Mesothelial cell of epicardium (in vitro differentiated cells): ENCODE measurements at places on chromosomes 3 and 15. TPM values are rescaled to one million over a fixed set of nuclear protein-coding genes. Genes with fewer than 3 reads are reported as not detected.

GRCh38 chr3:56260262-56260661 lies 208.0 kb downstream of the ERC2 start:
- DNase-seq = no peak
- H3K27me3 ChIP-seq = peaks cover 3% of the 10 kb centered on the region
- no peak overlapping the region for H3K4me3 ChIP-seq
- H3K27ac ChIP-seq = no peak overlapping the region

- no peak overlapping the region for H3K27ac ChIP-seq
- H3K36me3 ChIP-seq = peaks cover 5% of the 10 kb centered on the region
- peaks cover 40% of the 10 kb centered on the region for H3K27me3 ChIP-seq
- DNase-seq = no peak
These were observed 14.6 kb upstream of the IGDCC3 start for GRCh38 chr15:65392368-65392767.

DNA sequence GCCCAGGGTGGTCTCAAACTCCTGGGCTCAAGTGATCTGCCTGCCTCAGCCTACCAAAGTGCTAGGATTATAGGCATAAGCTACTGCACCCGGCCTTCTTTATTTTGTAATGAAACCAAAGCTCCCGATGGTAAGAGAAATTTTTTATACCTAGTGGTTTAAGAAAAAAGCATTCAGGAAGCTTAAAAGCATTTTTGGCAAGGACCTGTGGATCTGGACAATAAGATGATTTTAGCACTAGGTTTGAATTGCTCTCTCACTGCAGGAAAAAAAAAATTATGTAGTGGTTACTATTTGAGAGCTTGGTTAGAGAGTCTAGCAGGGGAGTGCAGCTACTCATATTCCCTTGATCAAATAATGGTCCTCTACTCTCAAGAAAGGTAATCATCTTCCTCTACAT lies 64.9 kb upstream of the PIK3R4 start:
- no peaks in the 10 kb centered on the region for H3K36me3 ChIP-seq
- H3K27ac ChIP-seq = no peak overlapping the region
- DNase-seq = no peak
- H3K4me3 ChIP-seq = no peak overlapping the region

DNA sequence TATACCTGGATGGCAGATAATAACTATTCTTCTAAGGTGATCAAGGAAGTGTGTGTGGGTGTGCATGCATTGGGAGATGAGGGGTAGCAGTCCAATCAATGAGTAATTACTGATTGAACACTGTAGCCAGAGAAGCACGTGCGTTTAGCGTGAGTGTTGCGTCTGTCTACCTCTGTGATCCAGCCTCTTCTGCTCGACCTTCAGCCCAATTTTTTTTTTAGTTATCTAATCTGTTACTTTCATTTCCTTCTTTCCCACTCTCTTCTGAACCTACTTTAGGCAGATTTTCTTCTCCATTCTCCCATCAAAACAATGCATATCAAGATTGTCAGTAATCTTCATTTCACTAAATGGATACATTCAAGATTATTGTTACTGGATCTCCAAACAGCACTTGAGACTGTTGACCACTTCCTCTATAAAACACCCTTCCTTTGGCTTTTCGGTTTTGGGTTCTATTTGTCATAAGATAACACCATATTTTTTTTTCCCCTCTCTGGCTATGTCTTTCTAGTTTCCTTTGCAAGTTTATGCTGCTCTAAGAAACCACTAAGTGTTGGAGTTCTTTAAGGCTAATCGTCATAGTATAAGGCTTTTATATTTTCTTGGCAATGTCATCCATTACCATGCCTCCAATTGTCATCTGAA lies 41.0 kb downstream of the MCTP2 start:
- no peaks in the 10 kb centered on the region for H3K4me1 ChIP-seq
- H3K27ac ChIP-seq = no peak overlapping the region
- no peaks in the 10 kb centered on the region for H3K27me3 ChIP-seq
- H3K36me3 ChIP-seq = no peaks in the 10 kb centered on the region
- no peak for DNase-seq

- H3K27me3 ChIP-seq = no peaks in the 10 kb centered on the region
- H3K4me3 ChIP-seq = no peak overlapping the region
- no peak for DNase-seq
- H3K27ac ChIP-seq = peak overlapping the region; percentile 68
- peaks cover 12% of the 10 kb centered on the region for H3K4me1 ChIP-seq
These were observed 18.6 kb downstream of the MESP2 start for GRCh38 chr15:89794627-89795241.

GRCh38 chr15:62569460-62570404 lies 404.6 kb upstream of the C2CD4B start:
- H3K4me1 ChIP-seq = peaks cover 20% of the 10 kb centered on the region
- no peak for DNase-seq
- H3K4me3 ChIP-seq = no peak overlapping the region
- peak overlapping the region; percentile 64 for H3K27ac ChIP-seq
- H3K27me3 ChIP-seq = no peaks in the 10 kb centered on the region
- no peaks in the 10 kb centered on the region for H3K36me3 ChIP-seq

GRCh38 chr3:165643425-165643824 lies 193.8 kb downstream of the BCHE start:
- peaks cover 26% of the 10 kb centered on the region for H3K4me1 ChIP-seq
- H3K36me3 ChIP-seq = no peaks in the 10 kb centered on the region
- no peaks in the 10 kb centered on the region for H3K27me3 ChIP-seq
- no peak overlapping the region for H3K4me3 ChIP-seq

DNA sequence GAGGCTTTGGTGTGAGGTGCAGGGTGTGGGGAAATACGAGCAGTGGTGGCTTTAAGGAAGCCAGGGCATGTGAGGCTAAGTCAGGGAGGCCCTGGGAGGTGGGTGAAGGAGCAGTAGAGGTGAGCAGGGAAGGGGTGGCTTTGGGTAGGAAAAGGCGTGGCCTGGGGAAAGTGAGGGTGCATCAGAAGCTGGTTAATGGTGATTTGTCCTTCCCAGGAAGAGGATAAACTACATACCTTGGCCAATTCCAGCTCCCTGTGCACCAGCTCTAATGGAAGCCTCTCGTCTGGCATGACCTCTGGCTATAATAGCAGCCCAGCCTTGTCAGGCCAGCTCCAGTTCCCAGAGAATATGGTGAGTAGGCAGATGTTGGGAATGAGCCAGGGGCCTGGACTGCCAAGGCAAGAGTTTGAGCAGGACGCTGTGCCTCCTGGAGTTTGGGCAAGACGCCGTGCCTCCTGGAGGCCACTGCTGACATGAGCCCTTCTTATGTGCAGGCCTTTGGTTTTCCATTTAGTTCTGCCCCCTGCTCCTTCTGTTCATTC lies 41.3 kb downstream of the CDAN1 start:
- no peak overlapping the region for H3K27ac ChIP-seq
- H3K27me3 ChIP-seq = no peaks in the 10 kb centered on the region
- no peak for DNase-seq
- no peaks in the 10 kb centered on the region for H3K4me1 ChIP-seq

The SLC38A3 gene
- 0.84 to 2.5 TPM (median 1.8 TPM) in 3 replicates for total RNA-seq
